Germinal center (tissue), 1 donor: ENCODE measurements at places on chromosomes 6 and 20.

- no peak for DNase-seq
Measured at GRCh38 chr6:149453597-149454345, 31.0 kb downstream of the ZC3H12D start.

DNA sequence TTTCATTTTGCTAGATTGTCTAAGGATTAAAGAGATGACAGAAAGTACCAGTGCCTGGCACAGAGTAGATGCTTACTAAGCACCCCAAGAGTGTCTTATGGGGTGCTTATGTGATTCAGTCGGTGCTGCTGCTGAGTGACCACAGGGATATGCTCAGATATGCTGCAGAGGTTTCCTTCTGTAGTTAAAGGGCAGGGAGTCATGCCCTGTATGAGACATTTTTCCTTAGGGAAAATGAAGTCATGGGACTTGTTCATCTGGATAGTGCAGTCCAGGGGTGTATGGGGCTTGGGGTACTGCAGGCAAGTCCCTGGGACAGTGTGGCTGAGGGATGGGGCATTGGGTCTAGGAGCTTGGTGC is 25.1 kb downstream of the TOX2 start:
- no peak for DNase-seq

- no peak for DNase-seq
Measured at GRCh38 chr6:583635-584034, 73.3 kb downstream of the HUS1B start.

GRCh38 chr6:11427723-11428245 is 109.8 kb upstream of the TMEM170B start:
- no peak for DNase-seq
